ENCODE measurements at places on chromosomes 2 and 18.

GRCh38 chr2:76567478-76567877 is 856.8 kb upstream of the GCFC2 start:
- no peak for DNase-seq

DNA sequence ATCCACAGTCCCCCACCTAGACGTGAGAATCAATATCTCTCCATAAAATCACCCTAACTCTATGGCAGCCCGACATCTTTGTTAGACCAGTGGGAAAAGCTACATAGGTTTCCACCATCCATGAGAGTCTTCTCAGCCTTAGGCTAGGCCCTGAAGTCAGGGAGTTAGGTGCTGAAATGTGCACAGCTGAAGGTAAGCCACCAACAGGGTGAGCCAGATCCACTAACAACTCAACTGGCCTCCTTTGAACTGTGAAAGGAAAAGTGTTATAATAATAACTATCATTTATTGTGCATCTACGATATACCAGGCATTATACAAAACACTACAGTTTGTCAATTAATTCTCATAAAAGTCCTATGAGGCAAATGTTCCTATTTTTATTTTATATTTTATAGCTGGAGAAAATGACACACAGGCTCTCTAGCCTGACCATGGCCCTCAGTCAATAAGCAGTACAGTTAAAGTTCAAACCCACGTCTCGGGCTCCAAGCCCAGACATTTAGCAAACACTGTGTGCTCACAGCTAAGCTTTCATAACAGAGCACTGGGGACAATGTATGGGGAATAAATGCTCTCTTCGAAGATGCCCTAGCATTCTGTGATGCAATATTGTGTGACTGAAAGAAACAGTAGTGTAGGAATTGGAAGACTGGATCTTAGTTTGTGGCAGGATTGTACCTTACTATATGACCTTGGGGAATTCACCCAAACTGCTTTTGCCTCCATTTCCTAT is 11.2 kb upstream of the CYP27C1 start:
- no peak for DNase-seq

- DNase-seq: peak; percentile 12
These were observed 410.2 kb downstream of the NCKAP5 start for GRCh38 chr2:133158024-133158423.

GRCh38 chr2:141301551-141301950 is 829.3 kb downstream of the LRP1B start:
- no peak for DNase-seq

DNA sequence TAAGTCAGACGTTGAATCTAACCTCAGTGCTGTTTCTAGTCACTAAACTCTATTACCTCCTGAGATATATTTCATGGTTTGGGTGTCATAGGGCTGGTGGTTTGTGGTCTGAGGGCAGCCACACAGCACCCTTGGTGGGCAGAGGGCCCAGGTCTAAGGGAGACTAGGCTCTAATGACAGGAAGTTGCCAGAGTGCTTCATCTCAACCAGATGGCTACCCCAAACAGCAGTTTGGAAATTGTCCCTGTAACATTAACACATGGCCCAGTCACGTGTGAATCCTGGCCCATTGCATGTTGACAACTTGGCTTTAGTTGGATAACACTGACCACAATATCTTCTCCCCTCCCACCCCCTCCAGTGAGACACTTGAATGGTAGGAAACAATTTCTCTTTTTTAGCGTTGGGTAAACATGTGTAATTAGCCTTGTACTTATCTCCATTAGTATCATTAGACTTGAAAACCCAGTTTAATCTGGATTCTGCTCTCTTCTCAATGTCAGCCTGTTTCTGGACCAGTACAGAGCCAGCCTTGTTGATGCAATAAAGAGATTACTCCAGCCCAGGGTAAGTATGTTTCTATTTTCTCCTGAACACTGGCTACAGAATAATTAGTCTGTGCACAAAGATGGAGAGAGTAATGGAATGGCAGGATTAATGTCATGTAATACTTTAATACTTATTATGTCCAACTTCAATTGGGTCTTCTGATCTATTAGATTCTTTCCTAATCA is 187.8 kb upstream of the SIX3 start:
- DNase-seq: no peak

GRCh38 chr18:26021061-26021754 is 69.2 kb downstream of the SS18 start:
- DNase-seq: no peak

DNA sequence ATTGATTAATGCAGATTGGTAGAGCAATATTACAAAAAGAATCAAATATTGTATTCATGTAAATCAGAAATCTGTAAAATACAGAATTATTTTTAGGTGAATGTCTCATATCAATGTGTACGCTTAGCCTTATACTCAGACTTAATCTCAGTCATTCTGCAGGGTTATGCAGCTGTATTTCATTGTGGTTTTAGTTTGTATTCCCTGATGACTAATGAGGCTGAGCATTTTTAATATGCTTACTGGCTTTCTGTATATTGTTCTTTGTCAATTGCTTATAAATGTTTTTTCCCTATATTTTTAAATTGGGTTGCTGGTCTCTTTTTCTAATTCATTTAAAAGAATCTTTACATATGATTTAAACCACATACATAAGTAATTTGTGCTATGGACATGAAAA is 50.1 kb downstream of the CDH19 start:
- no peak for DNase-seq

GRCh38 chr18:34632321-34632720 is 77.8 kb upstream of the DTNA start:
- DNase-seq: peak; percentile 8

GRCh38 chr2:130380096-130380934 is 24.5 kb downstream of the PTPN18 start:
- no peak for DNase-seq

DNA sequence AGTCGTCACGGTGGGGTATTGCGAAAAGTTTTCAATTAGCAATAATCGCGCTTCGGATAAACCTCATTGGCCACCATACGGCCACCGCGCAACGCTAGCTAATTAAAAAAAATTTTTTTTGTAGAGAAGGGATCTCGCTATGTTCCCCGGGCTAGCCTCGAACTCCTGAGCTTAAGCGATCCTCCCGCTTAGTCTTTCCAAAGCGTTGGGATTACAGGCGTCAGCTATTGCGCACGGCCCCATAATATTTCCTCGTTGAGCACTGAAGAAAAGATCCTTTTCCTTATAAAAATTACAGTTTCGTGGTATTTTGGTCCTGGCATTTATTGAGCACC is 759 bp upstream of the ACTR1B start:
- no peak for DNase-seq

DNA sequence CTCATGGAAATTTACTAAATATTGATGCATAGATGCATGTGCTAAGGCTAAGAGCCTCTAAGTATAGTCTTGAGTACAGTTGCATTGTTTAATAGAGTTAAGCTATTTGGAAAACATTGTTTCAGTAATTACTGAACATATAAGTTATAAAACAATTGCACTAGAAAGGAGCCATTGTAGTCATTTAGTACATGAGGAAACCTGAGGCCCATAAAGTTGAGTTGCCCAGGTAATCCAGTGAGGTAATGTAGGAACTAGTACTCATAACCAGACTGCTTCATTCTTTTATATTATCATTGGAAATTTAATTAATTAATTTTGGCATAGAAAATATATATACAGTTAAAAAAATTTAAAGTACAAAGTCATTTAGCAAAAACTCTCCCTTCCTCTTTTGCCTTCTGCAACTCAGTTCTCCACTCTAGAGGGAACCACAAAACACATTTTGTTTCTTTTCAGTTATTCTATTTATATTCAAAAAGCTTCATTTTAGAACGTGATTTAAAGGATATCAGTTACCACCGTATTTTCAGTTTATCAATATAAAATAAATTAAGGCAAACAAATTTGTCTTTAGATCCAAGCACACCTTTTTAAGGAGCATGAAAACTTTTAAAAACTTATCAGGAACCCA is 27.8 kb upstream of the TBR1 start:
- no peak for DNase-seq

DNA sequence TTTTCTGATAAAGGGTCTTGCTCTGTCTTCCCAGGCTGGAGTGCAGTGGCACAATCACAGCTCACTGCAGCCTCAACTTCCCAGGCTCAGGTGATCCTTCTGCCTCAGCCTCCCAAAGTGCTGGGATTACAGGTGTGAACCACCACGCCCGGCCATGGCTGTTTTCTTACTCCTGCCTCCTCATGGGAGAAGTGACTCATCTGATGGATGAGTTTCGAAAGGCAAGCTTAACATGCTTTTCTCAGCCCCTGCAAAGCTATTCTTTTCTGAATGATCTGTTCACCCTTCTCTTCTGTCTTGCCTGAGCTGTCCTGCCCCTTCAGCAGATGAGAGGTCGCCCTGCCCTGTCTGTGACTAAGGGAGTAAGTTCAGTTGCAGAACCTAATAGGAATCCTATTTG is 929 bp upstream of the CREG2 start:
- no peak for DNase-seq

- no peak for DNase-seq
These were observed 32.0 kb upstream of the MAP2 start for GRCh38 chr2:209391776-209392401.

DNA sequence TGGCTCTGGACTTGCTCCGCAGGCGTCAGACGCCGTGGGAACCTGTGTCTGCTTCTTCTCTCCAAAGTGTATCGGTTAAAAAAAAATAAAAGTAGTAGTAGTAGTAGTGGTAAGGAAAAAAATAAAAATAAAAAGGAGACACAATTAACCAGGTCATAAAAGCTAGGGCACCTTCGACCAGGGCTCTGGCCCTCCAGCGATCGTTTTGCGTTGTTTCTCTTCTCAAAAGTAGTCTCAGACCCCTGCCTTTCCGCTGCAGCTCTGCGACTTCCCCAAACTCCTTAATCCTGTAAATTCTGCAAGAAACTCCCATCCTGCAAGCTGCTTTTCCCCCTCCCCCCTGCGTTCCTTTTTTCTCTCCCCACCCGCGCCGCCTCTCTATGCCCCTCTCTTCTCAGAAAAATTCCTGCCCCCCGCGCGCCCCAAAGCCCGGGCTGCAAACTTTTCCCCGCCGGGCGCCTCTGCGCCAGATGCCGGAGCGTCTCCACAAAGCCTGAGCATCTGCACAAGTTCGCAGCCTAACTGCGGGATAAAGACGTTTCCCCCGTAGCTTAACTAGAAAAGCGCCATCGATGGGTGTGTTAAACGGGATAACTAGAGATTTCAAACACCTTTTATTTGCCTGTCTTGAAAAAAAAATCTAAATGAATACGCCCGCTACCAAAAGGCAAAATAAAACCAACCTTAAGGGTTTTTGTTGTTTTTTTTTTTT is 1.8 kb upstream of the SALL3 start:
- DNase-seq: no peak

DNA sequence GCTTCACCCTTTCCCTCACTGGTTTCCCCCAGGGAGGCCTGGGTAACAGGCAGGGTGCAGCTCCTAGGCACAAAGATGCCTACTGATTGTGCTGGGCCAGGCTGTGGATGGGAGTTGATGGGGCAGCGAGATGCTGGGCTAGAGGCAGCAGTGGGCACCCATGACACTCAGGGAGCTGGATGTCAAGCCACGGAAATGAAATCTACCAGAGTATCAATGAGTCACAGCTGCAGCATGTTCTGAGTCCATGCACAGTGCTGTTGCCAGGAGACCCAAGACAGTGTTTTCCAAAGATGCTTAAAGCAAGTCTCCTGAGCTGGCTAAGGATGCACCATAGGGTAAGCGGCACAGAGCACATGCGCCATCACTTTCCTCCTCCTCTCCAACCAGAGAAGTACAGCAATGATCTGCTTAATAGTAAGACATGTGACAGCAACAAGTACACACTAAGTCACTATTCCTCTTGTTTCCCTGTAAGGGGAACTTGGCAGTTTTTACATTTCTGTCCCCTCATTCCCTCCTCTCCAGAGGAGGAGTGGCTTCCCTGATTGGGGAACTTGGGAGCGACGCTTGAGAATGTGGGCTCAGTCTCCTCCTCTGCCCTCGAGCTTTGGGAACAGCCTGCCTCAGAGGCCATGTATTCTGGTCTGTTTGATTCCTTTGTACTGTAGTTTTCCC is 57.2 kb downstream of the CDC42EP3 start:
- no peak for DNase-seq

DNA sequence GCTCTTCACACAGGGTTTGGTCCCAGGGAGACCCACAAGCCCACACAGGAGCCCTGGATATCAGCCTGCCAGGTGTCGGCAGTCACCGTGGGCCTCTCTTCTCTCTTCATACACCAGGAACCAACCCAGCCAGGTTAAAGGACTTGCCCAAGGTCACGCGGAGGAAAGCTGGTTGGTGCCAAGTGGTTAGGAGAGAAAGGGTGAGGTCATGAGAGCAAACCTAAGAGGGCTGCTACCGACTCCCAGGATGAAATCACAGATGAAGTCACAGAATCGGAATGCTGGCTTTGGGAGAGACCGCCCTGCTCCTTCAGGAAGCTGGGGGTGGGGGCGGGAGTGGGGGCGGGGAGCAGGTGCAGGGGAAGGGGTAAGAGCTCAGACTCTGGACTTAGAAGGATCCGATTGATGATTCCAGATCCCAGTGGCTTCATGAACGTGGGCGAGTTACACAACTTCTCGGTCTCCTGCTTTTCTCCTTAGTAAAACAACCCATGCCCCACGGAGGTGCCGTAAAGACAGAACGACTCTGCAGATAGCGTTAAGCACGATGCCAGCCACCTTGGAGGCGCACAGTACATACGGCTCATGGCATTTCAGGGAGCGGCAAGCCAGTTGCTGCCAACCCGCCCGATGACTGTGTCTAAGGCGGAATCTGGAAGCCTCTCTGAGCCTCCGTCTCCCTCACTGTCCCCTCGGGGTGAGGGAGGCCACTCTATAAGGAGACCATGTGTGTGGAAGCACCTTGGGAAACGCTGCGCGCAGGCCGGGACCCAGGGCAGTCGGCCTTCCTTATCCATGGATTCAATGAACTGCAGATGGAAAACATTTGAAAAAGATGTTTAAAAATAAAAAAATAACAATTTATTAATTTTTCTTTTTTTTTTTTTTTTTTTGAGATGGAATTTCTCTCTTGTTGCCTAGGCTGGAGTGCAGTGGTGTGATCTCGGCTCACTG is 23.0 kb upstream of the TAF1B start:
- no peak for DNase-seq

DNA sequence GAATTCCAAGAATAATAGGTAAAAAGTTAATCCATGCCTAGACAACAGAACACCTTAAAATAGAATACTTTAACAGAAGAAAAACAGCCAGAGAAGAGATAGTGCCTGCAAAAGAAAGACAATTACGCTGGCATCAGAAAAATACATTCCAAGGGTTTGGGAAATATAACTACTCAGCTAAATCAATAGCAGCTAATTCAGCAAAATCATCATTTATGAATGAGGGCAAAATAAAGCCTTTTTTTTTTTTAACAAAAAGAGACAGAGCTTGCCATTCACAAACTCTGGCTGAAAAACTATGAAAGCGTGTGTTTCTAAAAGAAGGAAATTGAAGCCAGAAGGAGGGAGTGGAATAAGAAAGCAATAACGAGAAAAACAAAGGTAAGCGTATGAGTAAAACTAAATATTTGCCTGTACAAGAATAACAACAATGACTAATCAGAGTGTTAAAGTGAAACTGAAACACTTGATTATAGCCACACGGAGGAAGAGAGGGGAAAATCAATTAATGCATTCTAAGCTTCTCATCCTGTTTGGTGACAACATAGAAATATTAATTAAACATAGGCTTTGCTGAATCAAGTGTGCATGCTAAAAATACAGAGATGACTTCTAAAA is 90.2 kb downstream of the EHD3 start:
- DNase-seq: no peak

Measured in NCI-H345 (cell line).